ENCODE measurements at places on chromosomes 16 and 17. TPM values are rescaled to one million over a fixed set of nuclear protein-coding genes. Genes with fewer than 3 reads are reported as not detected.

Gene RNFT1
- 27.1 TPM for total RNA-seq

Gene PTGES3L
- 0.67 TPM for total RNA-seq

Gene FAM20A
- total RNA-seq: 0.02 TPM

Gene CCDC47
- total RNA-seq: 46.2 TPM

Gene MVD
- 39.9 TPM for total RNA-seq

Gene SCARF1
- total RNA-seq: 0.47 TPM

Gene CDRT15L2
- total RNA-seq: not detected

Gene ATP2A1
- not detected for total RNA-seq

Gene TEKT1
- total RNA-seq: not detected

Gene ABCA6
- not detected for total RNA-seq

Gene TNFRSF13B
- not detected for total RNA-seq

Gene ASIC2
- not detected for total RNA-seq

Gene ATF7IP2
- total RNA-seq: not detected

Gene ZNF778
- total RNA-seq: 23.1 TPM

Gene UTS2R
- total RNA-seq: not detected

Gene CRYM
- total RNA-seq: not detected

Gene SLC16A13
- total RNA-seq: 0.30 TPM

Gene VTN
- total RNA-seq: not detected

Gene TBX4
- 0.42 TPM for total RNA-seq

Gene C16orf90
- total RNA-seq: not detected

Gene TBC1D3I
- total RNA-seq: 1.0 TPM

Gene OR4D1
- not detected for total RNA-seq

Gene TMEM95
- not detected for total RNA-seq

Gene EDC4
- total RNA-seq: 66.1 TPM

Gene CACNG4
- total RNA-seq: 3.0 TPM

Gene NAT9
- total RNA-seq: 18.4 TPM

Gene EVI2B
- total RNA-seq: 2.4 TPM

Gene SULT1A4
- 1.2 TPM for total RNA-seq

Gene PDK2
- total RNA-seq: 38.2 TPM

Gene TBC1D28
- total RNA-seq: not detected

Gene MMP28
- total RNA-seq: 1.2 TPM
